ENCODE measurements at places on chromosomes 4 and X.

DNA sequence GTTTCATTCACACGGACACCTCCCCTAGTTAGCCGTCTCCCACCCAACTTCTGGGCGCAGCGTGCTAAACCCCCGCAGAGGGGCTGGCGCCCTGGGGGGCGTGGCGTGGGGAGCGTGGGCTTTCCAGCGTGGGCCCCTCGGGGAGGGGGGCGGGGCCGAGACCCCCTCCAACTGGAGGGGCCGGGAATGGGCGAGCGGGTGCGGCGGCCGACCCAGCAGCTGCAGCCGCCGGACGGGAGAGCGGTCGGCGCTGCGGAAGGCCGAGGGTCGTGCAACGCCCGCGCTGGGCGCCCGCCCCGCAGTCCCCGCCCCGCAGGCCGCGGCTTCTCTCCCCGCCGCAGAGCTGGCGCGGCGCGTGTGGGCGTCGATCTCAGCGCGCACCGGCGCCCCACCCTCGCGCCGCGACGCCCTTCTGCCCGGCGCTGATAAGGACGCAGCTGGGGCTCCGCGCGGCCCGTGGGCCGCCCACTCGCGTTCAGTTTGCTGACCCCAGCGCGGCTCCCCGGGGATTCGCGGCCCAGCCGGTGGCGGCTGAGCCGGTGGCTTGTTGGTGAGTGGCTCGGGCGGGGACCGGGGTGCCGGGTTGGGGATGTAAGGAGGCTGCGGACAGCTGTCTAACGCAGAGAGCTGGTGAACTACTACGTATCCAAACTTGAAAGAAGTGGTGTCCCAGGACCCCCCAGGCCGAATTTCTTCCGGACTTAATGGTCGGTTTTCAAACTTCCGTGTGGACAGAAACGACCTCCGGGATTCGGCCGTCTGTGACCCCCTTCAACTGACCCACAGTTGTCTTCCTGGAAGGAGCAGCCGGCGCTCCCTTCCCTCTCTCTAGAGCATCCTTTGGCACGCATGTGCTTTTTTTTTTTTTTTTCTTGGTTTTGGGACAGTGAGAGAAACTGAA, 1.5 kb downstream of the FHDC1 start:
- ATAC-seq, result no peak

DNA sequence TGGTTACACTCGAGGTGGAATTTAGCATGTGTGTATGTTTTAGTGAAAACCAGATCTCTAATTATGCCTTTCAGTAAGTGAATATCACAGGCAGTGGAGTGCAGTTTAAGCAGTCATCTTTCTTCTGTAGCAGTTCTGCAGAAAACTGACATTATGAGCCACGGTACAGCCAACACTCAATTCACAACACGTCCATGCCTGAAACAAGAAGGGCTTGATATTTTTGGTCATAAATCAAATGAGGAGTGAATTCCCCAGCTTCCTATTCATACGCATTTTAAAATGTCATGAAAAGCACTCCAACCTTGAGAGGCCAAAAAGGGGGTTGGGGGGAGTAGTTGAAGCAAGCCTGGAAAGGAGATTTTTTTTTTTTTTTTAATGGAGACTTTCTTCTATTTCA, 316.7 kb downstream of the ARHGAP10 start:
- no peak for ATAC-seq

- no peak for ATAC-seq
Observed at GRCh38 chr4:42172128-42172790, 19.8 kb upstream of the BEND4 start.

GRCh38 chrX:77450415-77450814, 3.2 kb downstream of the FGF16 start:
- no peak for ATAC-seq

DNA sequence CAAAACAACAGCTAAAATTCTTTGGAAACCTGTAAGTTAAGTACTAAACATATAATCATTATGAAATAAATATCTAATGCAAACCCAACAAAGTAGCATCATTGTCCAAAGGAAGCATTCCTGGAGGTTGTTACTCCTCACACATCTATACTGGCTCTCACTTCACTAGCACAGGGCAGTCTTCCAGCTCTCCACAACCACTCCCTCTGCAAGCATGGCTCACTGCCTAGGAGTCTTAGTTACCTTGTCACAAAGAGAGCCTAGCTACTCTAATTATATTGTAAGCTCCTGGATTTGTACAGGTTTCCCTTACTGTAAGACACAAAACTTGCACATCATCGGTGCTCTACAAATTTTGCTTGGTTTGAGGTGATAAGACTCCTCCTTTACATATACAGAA, 76.1 kb downstream of the AMMECR1 start:
- no peak for ATAC-seq

- ATAC-seq, result no peak
Observed at GRCh38 chrX:13094828-13095341, 50.5 kb upstream of the FAM9C start.

DNA sequence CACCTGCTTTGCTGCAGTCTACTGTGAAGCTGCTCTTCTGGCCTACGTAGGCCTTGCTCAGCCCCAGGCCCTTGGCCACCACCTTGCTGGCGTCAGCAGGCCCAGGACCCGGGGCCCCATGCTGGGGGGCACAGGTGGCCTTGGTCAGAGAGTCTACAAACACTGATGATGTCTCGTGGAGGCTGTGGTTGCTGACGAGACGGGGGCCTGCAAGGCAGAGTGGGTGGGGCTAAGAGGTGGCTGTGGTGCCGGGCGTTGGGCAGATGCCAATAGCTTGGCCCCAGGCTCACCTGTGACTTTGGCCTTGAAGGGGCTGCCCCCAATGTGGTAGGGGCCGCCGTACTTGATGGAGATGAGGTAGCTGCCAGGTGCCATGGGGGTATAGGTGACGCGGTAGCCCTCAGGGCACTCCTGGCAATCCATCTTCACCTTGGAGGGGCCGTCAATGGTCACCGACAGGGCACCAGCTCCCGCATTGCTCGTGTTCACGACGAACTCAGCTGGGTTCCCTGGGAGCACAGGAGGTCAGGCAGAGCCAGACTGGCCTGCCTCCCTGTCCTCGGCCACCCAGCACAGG, 25.0 kb downstream of the FLNA start:
- no peak for ATAC-seq

DNA sequence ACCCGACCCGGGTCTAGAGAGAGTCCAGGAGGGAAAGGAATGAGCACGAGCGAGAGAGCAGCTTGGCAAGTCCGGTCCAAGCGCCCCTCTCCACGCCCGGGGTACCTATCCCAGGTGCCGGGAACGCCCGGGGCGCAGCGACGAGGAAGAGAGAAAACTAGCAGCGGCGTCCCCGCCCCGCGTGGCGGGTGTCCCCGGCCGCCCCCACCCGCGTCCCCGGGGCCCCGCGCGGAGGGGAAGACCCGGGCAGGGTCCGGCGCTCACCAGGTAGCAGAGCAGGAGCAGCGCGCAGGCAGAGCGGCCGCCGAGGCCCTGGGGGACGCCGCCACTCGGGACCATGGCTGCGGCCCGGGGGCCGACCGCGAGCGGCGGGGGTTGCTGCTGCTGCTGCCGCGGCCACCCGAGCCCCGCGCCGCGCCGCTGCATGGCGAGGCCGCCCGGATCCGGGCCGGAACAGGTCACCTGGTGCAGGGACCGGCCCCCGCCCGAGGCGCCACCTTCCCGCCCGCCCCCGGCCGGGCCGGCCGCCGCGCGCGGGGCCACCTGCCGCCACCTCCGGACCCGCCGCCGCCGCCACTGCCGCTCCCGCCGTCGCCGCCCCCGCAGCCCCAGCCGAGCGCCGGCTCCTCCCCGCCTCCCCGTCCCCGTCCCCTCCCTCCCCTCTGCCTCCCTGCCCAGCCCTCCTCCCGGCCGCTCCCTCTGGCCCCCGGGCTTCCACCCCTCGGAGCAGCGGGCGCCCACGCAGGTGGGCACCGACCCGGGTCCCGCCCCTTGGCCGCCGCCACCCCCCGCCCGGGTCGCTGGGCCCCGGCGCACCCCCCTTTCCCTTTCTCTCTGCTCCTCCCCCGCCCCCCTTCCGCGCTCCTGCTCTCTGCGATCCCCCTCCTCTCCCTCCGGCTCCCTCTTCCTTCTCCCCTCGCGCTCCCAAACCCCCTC, at the start of gene SEL1L3:
Gene SEL1L3, minus strand, starts transcription at position 578 of the 936 bp plus-strand sequence. Its CDS starts 152 bp downstream, at position 426.
- peak; percentile 49 for ATAC-seq

DNA sequence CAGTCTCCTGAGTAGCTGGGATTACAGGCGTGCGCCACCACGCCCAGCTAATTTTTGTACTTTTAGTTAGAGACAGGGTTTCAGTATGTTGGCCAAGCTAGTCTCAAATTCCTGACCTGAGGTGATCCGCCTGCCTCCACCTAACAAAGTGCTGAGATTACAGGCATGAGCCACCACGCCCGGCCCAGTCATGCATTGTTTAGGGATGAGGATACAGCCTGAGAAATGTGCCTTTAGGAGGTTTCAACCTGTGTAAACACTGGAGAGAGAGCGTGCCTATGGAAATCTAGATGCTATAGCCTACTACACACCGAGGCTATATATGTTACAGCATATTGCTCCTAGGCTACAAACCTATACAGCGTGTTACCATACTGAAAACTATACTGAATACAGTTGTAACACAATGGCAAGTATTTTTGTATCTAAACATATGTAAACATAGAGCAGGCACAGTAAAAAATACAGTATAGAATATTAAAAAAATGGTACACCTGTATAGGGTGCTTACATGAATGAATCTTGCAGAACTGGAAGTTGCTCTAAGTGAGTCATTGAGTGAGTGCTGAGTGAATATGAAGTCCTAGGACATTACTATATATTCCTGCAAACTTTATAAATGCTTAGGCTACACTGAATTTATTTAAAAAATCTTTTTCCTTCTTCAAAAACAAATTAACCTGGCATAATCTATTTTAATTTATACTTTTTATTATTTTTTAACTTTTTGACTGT, 588.2 kb upstream of the ADGRL3 start:
- no peak for ATAC-seq

GRCh38 chr4:34046580-34046979, 2197.7 kb downstream of the ARAP2 start:
- no peak for ATAC-seq

DNA sequence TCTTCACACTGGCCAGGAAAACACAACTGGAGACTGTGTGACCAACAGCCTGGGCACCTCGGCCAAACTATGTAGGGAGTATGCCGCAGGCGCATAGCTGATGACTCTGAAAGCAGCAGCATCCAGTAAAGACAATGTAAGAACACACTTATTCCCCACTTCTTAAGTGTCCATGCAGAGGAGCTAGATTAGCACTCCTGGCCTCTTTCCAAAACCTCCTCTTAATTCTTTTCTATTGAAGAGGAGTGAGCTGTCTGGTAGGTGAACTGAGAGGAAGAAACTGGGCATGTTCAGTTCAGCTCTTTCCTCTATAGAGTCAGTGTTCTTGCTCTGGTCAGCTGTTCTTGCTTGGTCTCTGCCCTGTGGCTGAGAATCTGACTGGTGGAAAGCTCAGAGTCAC, 21.1 kb downstream of the NMU start:
- no peak for ATAC-seq

- no peak for ATAC-seq
Observed at GRCh38 chr4:139776235-139776634, 110.6 kb downstream of the MGST2 start.

DNA sequence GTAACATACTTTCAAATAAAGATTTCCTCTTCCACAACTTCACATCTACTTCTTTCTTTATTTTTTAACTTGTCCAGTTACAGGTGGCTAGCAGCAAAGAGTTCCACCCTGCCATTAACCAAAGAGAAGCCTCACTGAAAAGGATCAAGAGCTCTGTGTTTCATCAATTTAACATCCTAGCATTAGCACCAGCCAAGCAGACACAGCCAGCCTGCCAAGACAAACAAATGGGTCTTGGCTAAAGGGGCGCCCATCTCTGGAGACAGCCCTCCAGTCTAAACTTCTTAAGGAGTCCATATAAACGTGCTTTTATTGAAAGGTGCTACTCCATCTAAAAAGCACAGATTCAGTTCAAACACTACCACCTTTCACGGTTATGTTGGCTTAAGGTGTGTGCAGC, 105.3 kb downstream of the ADAMTS3 start:
- ATAC-seq, result no peak

- no peak for ATAC-seq
Observed at GRCh38 chr4:53103481-53103880, 241.4 kb downstream of the RASL11B start.

DNA sequence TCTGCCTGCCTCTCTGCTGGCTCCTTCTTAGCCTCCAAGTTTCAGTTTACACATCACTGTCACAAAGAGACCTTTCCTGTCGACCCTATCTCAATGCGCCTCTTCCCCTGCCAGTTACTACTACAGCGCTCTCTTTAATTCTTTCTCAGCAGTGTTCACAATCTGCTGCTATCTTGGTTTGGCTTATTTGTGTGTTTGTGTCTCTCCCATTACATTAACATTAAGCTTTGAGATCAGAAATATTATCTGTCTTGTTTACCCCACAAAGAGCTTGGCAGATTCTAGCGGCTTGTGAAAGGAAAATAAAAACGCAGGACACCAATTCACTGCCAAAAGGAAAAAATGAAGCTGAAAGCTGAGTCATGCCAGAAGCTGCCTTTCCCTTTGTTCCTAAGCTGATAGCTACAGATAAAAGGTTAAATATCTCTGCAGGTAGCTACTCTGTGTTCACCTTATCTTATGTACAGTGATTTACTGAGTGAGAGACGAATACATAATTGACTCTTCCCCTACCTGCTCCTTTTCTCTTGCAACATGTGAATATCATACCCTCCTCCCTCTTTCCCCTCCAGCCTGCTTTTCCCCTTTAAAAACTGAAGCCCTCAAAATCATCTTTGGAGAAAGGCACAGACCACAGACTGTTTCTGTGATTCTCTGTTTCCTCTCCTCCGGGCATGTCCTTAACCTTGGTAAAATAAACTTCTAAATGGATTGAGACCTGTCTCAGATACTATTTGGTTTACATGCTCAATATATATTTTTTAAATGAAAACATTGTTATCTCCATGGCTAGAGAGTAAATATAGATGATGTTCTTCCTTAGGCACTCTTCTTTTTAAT, 19.3 kb upstream of the SLC9A7 start:
- no peak for ATAC-seq

GRCh38 chr4:6898763-6899162, 10.9 kb upstream of the TBC1D14 start:
- peak; percentile 24 for ATAC-seq

GRCh38 chr4:44162538-44163270, 285.9 kb downstream of the KCTD8 start:
- no peak for ATAC-seq

GRCh38 chr4:7867701-7868435, 71.8 kb downstream of the AFAP1 start:
- peak; percentile 80 for ATAC-seq

DNA sequence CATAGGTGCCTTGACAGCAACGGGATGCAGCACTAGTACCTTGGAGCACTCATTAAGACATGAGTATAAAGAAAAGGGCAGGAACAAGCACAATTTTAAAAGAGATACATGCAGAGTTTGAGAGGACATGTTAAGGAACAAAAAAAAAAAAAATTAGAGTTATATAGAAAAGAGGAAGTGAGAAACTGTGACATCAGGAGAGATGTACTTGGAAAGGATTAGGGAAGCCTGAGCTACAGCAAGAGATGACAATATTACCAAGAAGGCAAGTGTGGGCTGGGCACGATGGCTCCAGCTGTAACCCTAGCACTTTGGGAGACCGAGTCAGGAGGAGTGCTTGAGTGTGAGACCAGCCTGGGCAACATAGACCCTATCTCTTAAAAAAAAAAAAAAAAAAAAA, 37.4 kb downstream of the GPR143 start:
- no peak for ATAC-seq

GRCh38 chrX:42385730-42386129, 392.2 kb downstream of the PPP1R2C start:
- ATAC-seq, result peak; percentile 39

- ATAC-seq, result no peak
Observed at GRCh38 chr4:89379511-89380044, 72.0 kb upstream of the GPRIN3 start.

- no peak for ATAC-seq
Observed at GRCh38 chrX:39950018-39950688, 147.6 kb downstream of the BCOR start.

- no peak for ATAC-seq
Observed at GRCh38 chr4:139582044-139582443, 26.0 kb upstream of the SETD7 start.

- no peak for ATAC-seq
Observed at GRCh38 chr4:567457-568350, 8.4 kb downstream of the TMEM271 start.
